Gastrocnemius medialis (tissue), 4 donors: ENCODE measurements at places on chromosomes 2 and 18. TPM values are rescaled to one million over a fixed set of nuclear protein-coding genes. Genes with fewer than 3 reads are reported as not detected.
A peak's percentile ranks its signal among the peaks of the same experiment; 100 is the strongest.

GRCh38 chr2:191417746-191418145, 172.5 kb downstream of the MYO1B start:
- DNase-seq: no peak

GRCh38 chr2:8796878-8797550, 40.4 kb downstream of the KIDINS220 start:
- no peak for DNase-seq

- no peak for DNase-seq
Measured at GRCh38 chr2:232190796-232191195, 187.8 kb upstream of the ALPP start.

The SIX3 gene
- total RNA-seq: not detected

GRCh38 chr18:58863539-58864145, 1.0 kb upstream of the ZNF532 start:
- DNase-seq: peak; percentile 44

GRCh38 chr2:29607038-29607420, 314.4 kb downstream of the ALK start:
- no peak for DNase-seq

DNA sequence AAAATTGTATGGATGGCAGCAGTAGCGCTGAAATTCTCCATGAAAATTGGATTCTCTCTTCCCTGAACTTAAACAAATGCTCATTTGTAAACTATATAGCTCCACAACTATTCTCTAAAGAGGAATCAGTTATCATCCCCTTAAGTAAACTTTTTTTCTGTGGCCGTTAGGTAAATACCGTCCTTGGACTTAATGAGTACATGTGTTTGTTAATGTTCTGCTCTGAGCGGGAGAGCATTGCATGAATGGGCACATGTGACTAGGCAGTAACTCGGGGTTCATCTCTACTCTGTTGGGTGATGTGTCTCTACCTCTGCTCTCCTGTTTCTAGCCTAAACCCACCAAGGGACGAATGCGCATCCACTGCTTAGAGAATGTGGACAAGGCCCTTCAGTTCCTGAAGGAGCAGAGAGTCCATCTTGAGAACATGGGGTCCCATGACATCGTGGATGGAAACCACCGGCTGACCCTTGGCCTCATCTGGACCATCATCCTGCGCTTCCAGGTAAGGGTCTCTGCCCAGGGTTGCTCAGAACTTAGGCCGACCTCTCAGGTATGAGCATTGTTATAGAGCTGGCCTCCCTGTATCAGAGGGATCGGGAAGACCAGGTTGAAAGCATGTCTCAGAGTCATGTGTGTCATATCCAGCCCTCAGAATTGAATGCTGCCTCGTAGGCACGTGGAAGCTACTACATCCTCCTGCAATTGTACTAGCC, 111.5 kb upstream of the EML6 start:
- DNase-seq: no peak

GRCh38 chr2:128332091-128332634, 13.5 kb upstream of the HS6ST1 start:
- no peak for DNase-seq

DNA sequence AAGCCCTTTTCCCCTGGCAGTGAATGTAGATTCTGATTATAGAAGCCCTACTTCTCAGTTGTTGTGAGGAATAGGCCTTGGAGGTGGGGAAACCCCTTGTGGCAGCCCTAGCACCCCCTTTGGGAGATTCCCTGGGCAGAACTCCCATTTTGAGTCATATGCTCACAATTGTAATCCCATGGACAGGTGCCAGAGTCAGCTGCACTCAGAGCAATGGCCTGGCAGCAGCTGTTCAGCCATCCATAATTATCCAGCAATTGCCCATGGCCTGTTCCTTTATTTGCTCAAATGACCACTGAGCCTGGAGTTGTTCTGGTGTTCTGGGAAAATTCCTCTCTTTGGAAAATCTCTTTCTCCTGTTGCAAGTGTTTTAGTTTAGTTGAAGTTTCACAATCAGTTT, 71.7 kb downstream of the PTRHD1 start:
- DNase-seq: peak; percentile 79

The SMYD1 gene
- total RNA-seq: 180 TPM

The REL gene
- 4.2 TPM for total RNA-seq

DNA sequence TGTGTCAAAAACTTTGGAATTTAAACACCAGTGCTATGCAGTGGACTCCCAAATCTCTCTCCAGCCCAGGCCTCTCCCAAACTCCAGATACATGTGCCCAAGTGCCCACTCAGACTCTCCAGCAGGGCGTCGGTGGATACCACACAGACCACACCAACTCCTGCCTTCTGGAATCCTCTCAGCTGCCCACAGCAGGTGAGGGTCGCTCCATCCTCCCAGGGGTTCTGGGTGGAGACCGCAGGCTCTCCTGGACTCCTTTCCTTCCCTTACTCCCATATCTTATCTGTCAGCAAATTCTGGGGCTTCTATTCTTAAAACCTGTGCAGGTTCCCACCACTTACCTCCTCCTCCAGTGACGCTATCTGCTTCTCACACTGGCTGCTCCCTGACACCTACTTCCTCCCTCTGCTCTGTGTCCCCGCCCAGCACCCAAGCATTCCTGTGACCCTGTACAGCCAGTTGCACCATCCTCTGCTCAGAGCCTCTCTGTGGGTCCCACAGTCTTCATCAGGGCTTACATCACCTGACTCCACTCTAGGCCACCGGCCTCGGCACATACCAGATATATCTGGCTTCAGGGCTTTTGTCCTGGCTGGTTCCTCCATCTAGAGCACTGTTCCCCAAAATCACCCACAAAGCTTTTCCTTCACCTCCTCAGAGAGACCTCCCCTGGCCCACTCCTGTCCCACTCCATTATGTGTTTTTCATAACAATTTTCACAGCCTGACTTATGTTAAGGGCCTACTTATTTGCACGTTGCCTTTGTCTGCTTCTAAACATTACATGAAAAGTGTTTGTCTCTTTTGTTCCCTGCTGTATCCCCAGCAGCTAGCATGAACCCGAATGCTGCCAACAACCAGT, 2.6 kb upstream of the IMP4 start:
- no peak for DNase-seq

The EDAR gene
- total RNA-seq: not detected

The TRAPPC12 gene
- 54.2 TPM for total RNA-seq

- DNase-seq: no peak
Measured at GRCh38 chr2:57696016-57696415, 350.6 kb upstream of the VRK2 start.

GRCh38 chr2:204664708-204665121, 119.4 kb downstream of the PARD3B start:
- DNase-seq: no peak

DNA sequence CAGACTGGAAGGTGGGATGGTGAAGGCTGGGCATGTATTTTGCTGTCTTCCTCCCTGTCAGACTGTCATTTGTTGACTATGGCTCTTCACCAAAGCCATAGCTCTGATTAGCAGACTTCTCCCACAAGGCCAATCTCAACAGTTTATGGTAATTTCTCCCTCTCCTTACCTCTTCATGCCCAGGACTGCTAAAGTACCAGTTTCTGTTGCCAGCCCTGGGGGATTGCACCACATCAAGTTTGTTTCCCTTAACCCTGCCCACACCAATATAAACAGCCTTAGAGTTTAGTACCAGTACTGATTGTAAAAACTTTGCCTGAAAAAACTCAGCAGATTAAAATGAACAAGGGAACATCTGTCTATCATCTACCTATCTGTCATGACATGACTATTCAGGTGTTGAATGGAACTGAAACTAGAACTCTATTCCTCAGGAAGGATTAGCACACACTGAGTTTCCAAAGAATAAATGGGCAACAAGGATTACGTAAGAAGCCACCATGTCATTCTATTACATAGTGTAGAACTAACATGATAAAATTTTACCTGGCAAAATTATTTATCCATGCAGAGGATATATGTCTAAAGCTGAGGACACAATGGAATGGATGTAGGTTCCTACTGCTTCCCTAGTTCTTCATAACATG, 13.7 kb downstream of the FEZ2 start:
- no peak for DNase-seq

GRCh38 chr2:28778392-28778791, 26.8 kb downstream of the PPP1CB start:
- peak; percentile 51 for DNase-seq

DNA sequence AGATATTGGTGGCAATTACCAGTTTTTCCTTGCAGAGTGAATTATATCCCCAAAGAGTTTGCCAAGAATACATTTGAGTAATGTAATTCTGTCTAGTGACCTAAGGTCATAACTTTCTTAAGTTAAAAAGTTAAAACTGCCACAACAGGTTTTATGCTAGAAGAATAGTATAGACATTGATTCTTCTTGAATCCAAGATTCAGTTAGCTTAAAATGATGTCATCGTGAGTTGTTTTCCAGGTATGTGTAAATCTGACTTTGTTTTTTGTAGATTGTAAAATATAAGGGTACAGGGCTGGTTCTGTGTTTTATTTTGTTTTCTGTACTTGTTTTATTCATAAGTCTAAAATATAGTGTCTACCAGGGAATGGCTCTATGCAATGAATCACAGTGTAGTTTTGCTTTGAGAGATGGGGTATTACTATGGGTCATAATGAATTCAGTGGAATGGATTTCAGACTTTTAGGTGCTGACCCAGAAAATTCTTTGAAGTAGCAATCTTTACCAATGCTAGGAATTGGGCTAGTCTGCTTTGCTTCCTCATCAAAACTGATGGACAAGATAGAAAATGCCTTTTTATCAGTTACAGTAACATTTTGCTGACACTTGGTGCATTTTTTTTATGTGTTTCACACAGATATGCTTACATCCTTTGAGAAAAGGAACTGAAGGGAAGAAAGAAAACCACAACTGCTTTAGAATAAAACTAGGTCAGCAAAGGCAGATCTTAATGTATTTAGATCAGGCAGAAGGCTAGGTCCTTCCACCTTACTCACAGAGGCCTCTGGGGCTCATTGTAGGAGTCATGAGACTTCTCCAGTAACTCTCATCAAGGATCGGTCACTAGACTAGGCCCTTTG, 20.8 kb upstream of the MGAT5 start:
- no peak for DNase-seq

The GLI2 gene
- total RNA-seq: 0.27 TPM

DNA sequence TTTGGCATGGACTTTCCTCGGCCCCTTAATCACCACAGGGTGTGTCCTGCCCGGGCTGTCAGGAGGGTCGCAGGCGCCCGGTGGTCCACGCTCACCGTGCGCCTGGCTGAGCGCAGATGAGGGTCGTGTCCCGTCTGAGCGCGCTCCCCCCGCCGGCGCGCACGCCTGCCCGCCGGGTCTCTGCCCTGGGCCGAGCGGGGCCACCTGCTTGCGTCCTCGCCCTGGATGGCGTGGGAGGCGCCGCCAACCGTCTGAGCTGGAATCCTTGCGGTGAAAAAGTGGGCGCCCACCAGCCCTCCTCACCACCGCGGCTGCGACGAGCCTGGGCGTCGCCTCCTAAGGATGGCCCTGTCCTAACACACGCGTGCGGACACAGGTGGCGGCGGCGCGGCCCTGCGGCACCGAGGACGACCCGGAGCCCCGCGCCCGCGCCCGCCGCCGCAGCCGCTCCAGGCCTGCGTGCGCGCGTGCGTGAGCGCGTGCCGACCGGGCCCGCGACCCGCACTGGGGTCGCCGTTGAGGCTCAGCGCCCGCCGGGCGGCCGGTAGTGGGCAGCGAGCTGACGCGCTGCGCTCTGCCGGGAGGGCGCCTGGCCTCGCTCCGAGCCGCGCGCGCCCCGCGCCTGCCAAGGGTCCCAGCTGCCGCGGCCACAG, 126.6 kb downstream of the ARHGEF4 start:
- no peak for DNase-seq

DNA sequence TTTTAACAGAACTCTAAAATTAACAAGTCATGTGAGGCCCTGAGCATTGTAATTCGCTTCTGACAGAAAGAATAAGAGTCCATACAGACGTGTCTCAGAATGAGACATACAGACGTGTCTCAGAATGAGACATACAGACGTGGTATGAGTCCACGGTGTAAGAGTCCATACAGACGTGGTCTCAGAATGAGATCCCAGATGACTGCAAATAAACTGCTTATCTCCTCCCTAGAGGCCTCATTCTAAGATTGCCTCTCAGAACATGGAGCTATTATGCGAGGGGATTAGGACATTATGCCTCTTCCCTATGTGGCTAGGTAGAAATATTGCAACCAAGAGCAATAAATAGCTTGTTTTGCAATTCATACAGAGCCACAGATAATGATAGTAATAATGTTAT, 63.9 kb downstream of the NEB start:
- DNase-seq: no peak

GRCh38 chr2:168323529-168324021, 76.2 kb upstream of the STK39 start:
- DNase-seq: no peak

DNA sequence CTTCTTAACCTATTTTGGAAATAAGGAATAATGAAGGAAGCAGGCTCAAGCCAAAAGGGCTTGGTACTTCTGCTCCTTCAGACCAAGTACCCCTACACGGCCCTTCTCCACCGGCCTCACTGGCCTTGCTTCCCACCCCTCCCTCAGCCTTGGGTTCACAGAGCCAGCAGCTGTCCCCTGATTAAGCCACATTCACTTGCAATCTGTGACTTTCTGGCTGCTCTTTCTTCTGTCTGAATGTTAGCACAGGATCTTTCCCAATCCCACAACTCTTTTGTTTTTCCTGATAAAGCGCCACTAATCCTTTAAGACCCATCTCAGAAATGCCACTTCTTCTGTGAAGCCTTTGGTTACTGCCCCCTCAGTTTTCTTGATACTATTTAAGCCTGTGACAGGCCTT, 52.4 kb downstream of the REEP1 start:
- no peak for DNase-seq

DNA sequence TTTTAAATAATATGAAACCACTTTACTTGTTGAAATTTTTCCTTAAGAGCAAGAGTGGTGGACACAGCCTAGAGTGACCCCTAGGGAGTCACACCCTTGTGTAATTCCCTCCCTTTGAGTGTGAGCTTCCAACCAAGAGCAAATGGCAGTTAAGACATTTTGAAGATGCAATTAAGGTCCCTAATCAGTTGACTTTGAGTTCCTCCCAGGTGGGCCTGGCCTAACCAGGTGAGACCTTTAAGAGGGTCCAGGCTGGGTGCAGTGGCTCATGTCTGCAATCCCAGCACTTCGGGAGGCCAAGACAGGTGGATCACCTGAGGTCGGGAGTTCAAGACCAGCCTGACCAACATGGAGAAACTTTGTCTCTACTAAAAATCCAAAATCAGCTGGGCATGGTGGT, 143.5 kb upstream of the PID1 start:
- no peak for DNase-seq

The TUBA3D gene
- not detected for total RNA-seq

The GPR39 gene
- total RNA-seq: not detected

The FAM110C gene
- total RNA-seq: not detected

The HJURP gene
- total RNA-seq: not detected

GRCh38 chr2:219002395-219003266, 9.4 kb upstream of the CRYBA2 start:
- DNase-seq: no peak

The PAX3 gene
- total RNA-seq: 3.7 TPM

The CCDC178 gene
- total RNA-seq: not detected

DNA sequence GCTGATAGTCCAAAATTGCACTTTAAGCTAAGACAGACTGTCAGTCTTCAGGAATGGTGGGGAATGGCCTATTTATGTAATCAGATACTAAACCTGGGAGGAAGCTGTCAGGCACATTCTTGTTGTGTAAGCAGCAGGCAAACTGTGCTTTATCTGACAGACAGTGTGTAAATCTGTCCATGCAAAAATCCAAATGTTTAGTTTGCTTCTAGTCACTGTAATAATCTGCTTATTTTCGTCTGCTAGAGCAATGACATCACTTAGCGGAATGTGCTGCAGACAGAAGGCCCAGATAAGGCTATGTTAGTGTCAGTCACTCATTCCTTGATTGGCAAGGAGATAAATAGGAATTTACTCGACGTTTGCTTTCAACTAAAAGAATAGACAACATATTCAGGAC, 263.5 kb downstream of the ZNF407 start:
- no peak for DNase-seq

The RGPD3 gene
- 0.15 TPM for total RNA-seq

- DNase-seq: no peak
Measured at GRCh38 chr18:6960656-6961055, 156.9 kb downstream of the LAMA1 start.
